Activated CD4-positive, CD25-positive, alpha-beta regulatory T cell treated with anti-CD3 and anti-CD28 coated beads, Interleukin-2, amount 50 U/mL, for 72 hours (primary cell): ENCODE measurements at places on chromosomes 13 and 19.

DNA sequence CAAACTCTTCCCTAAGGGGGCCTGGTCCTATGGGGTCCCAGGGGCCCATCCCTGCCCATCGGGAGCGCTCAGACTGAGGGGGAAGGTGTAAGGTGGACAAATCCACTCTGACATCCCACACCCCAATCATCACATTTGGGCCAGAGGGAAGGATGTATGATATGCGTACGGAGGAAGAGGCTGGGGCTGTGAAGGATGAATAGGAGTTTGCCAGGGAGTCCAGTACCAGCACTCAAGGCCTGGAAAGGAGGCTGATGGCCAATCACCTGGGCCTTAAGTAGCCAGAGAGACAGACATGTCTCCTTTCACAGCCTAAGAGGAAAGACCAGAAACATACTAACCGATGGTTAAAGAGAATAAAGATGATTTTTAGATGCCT, 14.9 kb downstream of the TJP3 start:
- DNase-seq: no peak

DNA sequence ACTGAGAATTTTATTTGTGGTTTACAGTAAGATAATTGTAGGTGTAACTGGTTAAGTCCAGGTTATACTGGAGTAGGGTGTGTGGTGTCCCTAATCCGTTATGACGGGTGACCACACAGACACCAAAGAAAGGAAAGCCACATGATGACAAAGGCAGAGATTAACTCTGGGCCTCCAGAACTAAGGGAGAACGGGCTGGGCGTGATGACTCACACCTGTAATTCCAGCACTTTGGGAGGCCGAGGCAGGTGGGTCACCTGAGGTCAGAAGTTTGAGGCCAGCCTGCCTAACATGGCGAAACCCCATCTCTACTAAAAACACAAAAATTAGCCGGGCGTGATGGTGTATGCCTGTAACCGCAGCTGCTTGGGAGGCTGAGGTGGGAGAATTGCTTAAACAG, 10.2 kb upstream of the FUT2 start:
- no peak for DNase-seq

GRCh38 chr13:31352467-31352866, 152.7 kb downstream of the B3GLCT start:
- DNase-seq: no peak

- no peak for DNase-seq
Observed at GRCh38 chr13:112709825-112710783, 20.3 kb downstream of the ATP11A start.

- DNase-seq: no peak
Observed at GRCh38 chr19:49988433-49988832, 27.5 kb upstream of the SIGLEC11 start.

DNA sequence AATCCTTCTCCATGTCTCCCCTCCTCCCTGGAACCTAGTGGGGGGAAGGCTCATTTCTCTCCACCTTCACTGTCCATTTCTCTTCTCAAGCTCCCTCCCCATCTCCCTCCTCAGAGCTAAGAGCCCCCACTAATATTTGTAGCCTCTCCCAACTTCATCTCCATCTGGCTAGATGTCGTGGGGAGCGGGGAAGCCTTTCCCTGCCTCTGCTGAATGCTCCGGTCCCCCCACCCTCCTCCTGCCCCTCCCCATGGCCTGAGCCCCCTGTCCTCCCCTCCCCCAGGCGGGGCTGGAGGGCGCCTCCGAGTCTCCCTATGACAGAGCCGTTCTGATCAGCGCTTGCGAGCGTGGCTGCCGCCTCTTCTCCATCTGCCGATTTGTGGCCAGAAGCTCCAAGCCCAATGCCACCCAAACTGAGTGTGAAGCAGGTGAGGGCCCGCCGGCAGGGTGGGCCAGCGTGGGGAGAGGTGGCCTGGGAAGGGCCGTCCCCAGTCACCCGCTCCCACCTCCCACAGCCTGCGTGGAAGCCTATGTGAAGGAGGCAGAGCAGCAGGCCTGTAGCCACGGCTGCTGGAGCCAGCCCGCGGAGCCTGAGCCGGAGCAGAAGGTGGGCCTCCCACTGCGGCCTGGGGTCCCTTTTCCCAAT, 1.0 kb downstream of the TMEM59L start:
- no peak for DNase-seq
